ENCODE measurements at places on chromosomes 5 and 9.

DNA sequence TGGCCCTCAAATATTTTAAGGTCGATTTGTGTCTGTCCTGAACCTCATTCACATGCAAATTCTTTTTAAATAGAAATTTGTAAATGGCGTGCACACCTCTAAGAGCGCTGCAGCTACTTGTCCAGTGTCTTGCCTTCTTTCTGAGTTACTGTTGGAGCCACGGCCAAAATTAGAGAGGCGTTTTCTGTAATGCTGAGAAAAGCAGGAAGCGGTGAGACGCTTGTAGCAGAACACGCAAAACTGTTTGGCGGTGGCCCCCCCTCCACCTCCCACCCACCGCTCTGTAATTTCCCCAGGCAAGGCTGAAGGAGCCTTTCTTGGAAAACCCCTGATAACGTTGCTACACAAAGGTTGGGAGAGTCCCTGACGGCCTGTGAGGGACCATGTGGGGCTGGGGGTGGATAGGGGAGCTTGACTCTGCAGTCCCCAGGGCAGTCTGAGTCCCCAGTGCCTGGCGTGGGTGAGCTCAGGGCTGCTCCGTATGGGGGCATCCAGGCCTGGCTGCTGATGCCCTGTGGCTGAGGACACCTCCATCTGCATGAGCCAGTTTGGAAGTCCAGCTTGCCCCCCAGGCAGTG, 96.5 kb downstream of the GADD45G start:
- DNase-seq = no peak

GRCh38 chr9:86062845-86063693, 36.3 kb downstream of the GOLM1 start:
- no peak for DNase-seq

GRCh38 chr9:6757132-6757455, 679 bp upstream of the KDM4C start:
- peak; percentile 98 for DNase-seq

DNA sequence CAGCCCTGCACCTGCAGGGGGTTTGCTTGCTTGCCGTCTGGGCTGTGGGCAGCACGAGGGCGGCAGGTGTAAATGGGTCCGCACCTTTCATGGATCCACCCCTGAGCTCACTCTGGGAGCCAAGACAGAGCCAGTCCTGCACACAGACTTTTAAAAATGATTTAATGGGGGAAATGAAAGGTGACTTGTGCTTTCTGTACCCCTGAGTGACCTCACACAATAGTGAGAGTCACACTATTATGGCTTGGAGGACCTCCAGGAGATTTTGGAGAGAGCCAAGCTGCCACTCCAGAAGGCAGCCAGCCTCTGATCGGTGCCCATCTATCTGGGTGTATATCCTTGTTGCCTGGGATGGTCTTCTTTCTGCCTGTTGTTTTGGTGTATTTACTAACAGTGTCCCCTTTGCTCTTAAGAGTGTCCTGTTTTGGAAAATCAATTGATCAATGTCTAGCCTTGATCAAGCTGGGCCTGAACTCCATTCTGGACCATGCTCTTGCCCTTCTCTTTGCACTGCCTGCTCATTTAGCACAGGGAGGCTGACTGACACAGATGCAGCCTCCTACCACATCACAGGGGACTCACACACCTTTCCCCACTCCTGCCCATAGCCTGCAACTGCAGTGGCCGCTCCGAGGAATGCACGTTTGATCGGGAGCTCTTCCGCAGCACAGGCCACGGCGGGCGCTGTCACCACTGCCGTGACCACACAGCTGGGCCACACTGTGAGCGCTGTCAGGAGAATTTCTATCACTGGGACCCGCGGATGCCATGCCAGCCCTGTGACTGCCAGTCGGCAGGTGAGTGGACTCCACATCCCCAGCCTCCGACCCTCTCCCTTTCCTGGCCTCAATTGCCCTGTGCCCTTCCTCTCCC, 29.5 kb downstream of the LAMC3 start:
- no peak for DNase-seq

DNA sequence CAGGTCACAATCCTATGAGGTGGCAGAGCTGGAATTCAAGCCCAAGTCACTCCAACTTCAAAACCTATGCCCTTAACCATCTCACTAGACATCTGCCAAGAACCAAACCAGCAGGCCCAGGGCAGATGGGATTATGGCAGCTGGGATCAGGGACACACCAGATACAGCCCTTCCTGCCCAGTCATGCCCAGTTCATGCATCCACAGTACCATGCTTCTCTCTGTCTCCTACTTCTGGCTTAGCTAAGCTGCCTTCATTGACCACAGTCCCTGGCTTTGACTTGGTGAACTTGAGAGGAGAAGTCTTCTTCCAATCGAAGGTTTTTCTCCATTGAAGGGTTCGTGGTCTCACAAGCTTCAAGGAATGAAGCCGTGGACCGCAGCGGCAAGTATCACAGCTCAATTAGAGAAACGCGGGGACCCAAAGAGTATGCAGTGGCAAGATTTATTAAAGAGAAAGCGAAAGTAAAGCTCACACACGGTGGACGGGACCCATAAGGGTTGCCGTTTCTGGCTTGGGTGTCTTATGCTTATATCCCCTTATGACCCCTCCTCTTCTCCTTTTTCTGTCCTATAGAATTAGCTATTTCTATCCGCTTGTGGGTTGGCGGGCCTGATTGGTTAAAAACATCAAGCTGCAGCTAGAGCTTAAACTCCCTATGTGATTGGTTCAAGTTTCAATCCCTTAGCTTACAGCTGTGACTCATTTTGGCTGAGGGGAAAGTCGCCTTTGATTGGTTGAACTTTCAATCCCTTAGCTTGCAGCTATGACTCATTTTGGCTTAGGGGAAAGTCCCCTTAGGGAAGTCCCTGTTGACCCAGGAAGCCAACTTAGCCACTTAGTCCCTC, 101.2 kb downstream of the TRIM36 start:
- DNase-seq = no peak

- peak; percentile 90 for DNase-seq
Observed at GRCh38 chr9:97773723-97774122, 76.6 kb upstream of the XPA start.

DNA sequence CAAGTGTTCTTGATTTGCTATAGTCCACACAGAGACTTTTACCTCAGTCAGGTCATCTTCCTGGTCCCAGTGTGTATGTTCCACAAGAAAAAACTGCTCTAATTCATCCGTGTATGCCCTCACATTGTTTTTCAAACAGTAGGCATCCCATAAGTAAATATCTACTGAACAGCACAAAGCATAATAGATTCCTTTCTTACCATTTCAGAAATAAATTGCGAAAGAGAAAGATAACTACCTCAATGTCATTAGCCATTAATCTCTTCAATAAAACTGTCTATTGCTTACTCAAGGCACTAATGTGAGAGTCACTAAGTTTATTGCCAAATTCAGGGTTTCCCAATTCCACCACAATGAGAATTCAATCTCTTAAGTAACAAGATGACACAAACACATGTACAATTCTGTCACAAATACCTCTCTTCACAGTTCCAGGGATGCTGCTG, 9.6 kb downstream of the FBXW2 start:
- DNase-seq = peak; percentile 28

DNA sequence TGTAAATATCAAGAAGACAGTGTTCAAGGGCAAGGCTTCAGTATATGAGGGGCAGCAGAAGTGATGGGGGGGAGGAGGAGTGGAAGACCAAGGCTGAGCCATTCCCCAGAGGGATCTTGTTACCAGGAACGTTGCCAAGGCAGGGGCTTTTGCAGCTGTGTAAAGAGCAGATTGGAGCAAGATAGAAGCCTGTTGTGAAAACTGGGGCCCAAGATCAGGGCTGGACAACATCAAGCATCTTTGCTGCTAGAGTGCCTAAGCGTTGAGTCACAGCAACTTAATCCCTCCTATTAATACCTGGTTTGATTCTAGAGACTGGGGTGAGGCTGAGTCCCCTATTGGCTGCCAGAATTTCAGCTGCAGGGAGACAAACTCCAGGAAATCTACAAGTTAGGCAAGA, 18.4 kb upstream of the ERCC6L2 start:
- no peak for DNase-seq

DNA sequence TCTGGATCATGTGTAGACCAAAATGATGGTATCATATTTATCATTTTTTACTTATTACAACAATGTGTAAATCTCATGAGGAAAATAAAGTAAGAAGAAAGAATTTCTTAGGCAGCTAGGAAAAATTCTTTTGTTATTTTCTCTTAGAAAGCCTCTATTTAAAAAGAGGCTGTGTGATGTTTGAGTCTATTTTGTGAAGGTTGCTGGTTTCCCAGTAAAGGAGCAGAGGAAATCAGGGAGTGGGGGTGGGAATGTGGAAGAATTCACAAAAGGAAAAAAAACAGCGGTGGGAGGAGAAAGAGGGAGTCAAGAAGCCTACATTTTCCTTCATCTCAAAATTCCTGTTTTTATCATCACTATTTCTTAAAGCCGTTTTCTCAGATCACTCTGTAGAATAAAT, 20.1 kb downstream of the PTCH1 start:
- DNase-seq = no peak

DNA sequence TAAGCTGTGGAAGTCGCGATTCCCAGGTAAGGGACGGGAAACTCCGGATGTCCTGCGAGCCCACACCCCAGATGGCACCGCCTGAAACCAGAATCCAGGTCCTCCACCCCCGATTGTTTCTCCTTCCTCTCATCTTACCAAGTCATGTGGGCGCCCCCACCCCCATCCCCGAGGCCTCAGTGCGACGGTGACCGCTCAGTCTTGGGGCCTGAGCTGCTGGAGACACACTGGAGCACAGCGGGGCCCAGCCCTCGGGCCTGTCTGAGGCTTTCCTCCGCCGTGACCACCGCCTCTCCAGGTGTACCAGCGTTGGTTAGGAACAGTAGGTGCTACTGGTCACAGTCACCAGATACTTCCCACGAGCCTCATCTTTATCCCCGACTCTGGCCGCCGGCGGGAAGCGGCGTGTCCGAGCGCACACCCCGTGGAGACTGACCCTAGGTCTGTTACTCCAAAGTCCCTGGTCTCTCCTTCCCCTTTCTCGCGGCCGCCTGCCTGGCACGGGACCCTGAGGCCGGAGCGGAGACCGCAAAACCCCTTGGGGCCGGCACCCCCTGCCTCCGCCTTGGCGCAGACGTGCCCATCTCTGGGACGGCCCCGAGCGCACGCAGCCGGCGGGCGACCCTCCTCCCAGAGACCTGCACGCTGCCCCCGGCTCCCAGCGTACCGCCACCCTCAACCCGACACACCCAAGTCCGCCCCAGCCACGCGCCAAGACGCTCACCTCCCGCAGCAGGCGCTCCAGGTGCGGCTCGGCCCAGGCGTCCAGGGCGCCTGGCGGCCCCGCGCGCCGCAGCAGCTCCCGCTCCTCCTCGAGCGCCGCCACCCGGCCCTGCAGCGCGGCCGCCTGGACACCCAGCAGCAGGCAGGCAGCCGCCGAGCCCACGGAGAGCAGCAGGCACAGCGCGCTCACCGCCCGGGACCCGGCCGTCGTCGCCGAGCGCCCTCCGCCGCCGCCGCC, 733 bp downstream of the COL23A1 start:
- DNase-seq = peak; percentile 29

DNA sequence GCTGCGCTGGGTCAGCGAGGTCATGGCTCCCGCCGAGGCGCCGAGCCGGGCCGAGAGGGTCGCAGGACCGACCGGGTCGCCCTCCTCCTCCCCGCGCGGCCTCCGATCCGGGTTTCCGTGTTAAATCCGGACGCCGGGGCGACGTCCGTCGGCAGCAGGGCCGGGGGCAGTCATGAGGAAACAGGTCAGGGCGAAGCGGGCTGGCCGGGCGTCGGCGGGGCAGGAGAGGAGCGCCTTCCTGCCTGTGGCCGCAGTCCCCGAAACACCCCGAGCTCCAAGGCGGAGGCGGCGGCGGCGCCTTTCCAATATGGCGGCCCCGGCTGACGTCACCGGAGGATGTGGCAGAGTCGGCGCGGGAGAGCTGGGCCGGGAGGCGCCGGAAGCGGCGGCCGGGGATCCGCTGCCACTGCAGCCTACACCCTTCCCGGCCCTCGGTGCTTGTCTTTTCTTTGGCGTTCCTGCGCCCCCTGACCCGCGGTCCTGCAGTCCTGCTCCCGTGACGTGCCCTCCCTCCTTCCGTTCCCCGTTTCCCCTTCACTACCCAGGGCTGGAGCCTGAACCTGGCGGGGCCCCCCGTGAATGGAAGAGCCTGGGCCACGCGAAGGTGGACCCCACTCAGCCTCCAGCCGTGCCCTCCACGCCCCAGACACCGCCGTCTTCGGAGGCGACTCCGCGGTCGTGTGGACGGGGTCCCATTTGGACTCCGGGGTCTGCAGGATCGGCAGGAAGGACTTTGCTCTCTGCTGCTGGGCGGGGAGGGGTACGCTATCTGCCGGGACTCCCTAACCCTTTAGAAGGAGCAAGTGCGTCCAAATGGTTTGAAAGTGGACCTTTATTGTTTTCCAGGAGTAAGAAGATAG, at the start of gene GOLPH3:
Gene GOLPH3 (minus strand): TSS at position 309 of the 860 bp plus-strand sequence. CDS start 285 bp downstream, at position 24.
- DNase-seq = peak; percentile 88

GRCh38 chr5:124678922-124679519, 67.4 kb downstream of the ZNF608 start:
- no peak for DNase-seq

DNA sequence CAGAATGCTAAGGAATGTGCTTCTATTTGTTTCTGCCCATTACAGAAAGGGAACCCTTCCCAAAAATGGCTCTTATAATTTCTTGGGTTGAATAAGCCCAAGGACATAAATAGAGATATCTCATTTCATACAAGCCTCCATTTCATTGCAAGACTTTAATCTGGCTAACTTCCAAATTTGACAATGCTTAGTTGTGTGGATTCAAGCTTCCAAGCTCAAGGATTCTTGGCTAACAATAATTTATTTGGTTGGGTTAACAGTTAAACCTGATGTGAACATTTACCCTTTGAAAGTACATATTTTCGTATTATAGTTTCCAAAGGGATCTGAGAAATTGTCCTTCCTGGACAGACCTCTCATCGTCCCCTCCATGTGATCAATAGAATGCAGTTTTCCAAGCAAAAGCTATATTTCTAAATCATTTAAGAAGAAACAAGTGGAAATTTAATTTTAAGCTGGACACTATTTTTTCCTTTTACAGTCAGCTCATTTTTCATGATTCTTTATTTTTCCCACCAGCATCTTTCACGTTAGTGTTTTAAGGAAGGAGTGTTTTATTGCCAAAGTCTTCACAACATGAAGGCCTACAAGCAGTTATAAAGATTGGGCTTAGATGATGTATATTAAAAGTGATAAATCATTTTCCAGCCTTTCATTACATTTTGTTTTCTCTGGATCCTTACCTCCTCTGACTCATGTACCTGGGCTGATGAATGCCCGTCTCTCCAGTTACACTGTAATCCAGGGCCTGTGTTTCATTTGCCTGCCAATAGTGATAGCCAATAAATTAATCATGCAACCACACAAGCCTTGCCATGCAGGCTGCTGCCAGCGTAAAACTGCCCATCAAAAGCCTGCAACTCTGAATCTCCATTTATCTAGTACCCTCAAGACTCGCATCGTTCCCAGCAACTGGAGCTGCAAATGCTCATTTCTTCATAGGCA, 176.7 kb downstream of the NTRK2 start:
- no peak for DNase-seq

DNA sequence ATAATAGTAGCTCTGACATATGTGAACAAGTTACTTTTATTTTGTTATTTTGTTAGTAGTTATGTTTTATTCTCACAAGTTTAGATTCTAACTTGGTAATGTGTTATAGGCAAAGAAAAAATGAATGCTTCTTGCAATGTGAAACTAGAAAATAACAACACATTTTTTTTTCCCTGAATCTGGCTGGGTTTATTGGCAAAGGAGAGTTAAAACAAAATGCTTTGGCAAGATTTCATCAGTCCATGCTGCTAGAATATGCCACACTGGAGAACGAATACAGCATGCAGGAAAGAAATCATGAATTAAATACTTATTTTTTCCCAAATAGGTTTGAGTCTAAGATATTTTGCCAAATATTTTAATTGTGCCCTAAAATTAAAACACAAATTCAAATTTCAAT, 1048.1 kb upstream of the ACO1 start:
- DNase-seq = no peak

- no peak for DNase-seq
Observed at GRCh38 chr9:2722715-2723114, 5.4 kb downstream of the KCNV2 start.

- DNase-seq = no peak
Observed at GRCh38 chr5:23316060-23316591, 191.3 kb upstream of the PRDM9 start.
